Activated CD4-positive, alpha-beta memory T cell treated with anti-CD3 and anti-CD28 coated beads for 36 hours (primary cell): ENCODE measurements at places on chromosomes 1 and 21.

- no peak for DNase-seq
These were observed 5.8 kb upstream of the KRTAP20-2 start for GRCh38 chr21:30629200-30629599.

DNA sequence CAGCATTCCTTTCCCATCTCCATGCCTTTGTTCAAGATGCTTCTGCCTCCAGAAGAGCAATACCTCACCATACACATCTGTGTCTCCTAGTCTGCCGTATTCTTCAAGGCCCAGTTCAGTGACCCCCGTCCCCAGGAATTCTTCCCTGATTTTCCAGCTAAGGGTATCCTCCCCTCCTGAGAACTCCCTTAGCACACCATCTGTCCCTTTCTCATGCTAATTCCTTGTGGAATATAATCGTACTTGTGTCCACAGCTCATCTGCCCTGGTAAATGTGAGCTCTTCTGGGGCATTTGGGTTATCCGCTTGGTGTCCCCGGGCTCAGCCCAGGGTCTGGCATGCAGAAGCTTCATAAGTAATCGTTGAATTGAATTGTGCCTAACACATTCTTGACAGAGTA, 40.9 kb downstream of the BEND5 start:
- no peak for DNase-seq

- no peak for DNase-seq
These were observed 97.8 kb upstream of the B3GALT2 start for GRCh38 chr1:193284219-193284618.

GRCh38 chr1:71733121-71733520, 549.2 kb downstream of the NEGR1 start:
- no peak for DNase-seq

- no peak for DNase-seq
These were observed 1623.3 kb upstream of the B3GALT2 start for GRCh38 chr1:194809665-194810064.

GRCh38 chr1:114492978-114493377, 18.0 kb downstream of the TRIM33 start:
- DNase-seq: no peak

GRCh38 chr1:72606216-72606810, 324.0 kb upstream of the NEGR1 start:
- no peak for DNase-seq

DNA sequence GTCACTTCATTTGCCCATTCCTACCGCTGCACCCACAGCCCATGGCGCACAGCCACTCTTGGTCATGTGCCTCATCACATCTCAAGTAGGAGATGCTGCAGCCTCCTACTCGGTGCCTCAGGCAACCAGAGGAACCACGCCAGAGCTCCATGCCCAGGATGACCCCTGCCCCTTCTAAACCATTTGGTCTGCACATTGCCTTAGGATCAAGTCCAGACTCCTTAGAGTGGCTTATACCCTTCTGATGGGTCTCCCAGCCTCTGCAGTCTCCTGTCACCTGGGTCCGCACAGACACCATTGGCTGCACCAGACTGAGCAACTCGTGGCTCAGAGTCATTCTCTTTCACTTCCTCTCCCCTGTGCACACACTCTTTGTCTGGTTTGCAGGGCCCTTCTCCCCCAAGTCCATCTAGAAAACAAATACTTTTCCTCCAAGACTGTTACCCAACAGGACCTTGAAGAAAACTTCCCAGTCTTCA, 2.2 kb upstream of the ADORA3 start:
- peak; percentile 40 for DNase-seq

GRCh38 chr1:198711837-198712236, 73.0 kb downstream of the PTPRC start:
- no peak for DNase-seq

- no peak for DNase-seq
These were observed 17.9 kb downstream of the CD2 start for GRCh38 chr1:116771997-116772647.

DNA sequence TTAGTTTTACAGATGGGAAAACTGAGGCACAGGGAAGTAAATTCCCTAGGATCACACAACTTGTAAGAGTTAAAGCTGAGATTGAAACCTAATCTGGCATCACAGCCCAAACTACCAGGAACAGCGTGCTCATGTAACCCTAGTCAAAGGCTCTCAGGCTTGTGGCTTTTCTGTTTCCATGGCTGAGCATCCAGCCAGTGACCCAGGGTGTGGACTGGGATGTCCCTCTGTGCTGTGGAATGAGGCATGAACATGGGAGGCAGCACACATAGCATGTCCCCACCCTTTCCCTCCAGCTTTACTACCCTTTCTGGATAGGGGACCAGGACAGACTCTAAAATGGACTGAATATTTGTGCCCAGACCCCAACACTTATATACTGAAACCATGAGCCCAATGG, 35.1 kb upstream of the RGS16 start:
- DNase-seq: no peak

DNA sequence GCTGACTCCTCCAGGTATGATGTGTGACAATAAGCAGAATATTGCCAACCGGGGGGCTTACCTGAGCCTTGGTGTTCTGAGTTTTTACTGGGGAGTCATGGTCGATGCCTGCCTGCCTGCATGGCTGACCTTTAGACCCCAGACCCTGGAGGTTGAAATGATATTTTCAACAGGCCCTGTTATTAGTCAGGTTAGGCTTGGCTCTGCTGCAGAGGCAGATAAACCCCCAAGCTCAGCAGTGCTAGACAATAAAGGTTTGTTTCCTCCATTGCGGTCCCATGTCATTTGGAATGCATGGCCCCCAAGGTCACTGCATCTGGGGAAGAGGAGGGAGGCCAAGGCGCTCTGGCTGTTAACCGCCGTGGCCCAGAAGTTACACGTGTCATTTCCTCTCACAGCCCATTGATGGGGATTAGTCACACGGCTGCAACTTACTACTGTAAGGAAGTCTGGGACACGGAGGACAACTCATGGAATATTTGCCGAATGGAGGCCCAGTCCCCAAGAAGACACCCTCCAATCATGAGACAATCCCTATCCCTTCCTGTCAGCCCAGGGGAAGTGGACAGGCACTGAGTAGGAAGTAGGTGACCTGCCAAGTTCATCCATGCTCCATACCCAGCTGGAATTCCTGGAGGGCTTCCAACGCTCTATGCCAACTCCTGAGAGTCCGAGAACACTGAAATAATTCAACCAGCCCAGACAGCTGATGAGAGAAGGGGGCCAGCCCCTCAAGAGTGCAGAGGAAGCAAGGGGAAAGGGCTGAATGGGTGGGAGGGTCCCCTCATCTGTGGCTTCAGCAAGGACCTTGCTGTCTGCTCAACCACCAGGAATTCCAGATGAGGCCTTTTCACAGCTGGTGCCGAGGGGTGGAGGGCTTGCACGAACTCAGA, 97.3 kb downstream of the TAS1R2 start:
- no peak for DNase-seq

- DNase-seq: no peak
These were observed 72.2 kb upstream of the RALGPS2 start for GRCh38 chr1:178652506-178653490.

DNA sequence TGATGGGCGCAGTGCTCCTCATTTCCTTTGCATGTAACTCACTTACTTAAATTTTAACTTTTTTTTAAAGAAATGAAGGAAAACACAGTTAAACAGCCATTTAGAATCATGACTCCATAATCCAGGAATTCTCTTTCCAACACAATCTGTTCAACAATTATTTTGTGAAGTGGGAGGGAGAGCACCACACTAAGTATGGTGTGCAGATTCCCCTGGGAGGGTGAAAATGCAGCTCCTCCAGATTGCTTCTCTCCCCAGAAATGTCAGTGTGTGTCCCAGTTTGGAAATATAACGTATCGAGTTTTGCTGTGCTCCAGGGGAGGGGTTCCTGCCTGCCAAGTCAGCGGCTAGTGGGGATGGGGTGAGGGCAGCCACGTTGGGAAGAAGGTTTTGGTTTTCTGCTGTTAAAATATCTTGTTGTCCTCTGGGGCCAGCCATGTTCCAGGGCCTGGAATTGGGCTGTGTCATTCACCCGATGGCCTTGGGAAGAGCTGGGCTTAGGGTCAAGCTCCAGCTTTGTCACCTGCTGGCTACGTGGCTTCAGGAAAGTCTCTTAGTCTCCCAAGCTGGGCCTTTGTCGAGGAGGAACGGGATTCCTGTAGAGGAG, 17.3 kb upstream of the DISP3 start:
- no peak for DNase-seq

DNA sequence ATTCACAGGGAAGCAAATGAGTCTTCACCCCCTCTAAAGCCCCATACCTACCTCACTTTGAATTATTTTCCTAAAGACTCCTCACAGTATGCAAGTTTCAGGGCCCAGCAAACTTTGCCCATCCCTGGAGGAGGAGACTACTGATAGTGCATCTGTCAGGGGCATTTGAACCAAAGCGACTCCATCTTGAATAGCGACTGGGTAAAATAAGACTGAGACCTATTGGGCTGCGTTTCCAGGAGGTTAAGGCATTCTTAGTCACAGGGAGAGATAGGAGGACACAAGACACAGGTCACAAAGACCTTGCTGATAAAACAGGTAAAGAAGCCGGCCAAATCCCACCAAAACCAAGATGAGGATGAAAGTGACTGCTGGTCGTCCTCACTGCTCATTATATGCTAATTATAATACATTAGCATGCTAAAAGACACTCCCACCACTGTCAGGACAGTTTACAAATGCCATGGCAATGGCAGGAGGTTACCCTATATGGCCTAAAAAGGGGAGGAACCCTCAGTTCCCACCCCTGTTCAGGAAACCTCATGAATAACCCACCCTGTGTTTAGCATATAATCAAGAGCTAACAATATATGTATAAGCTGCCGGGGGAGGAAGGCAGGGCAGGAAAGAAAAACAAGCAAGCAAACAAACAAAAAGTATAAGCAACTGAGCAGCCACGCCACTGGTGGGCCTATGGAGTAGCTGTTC, 3.3 kb upstream of the PKNOX1 start:
- no peak for DNase-seq

DNA sequence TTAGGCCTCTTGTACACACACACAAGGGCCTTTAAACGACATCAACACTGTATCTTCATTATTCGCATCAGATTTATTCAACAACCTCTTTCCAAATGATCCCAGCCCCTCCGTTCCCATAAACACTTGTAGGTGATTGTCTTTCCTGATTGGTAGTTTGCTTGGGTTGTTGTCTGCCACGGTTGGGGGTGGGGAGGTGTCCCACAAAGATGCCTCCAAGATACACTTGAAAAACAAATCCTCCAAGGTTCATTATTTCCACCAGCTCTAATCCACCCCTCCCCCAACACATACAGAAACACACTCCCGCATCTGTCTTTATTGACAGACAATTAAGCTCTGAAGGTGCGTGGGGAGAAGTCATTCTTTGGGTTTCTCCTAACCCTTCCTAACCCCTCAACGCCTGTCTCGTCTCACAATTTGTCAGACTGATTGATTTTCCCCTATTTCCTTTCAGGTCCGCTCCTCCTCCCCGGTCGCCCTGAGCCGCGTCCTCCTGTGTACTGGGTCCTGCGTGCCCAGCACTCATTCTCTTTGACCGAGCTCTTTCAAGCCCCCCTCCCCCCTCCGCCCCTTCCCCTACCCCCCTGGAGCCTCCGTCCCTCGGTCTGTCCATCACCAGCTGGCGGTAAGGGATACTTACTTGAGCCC, 1.4 kb downstream of the WDR26 start:
- peak; percentile 41 for DNase-seq

- no peak for DNase-seq
These were observed 28.5 kb upstream of the PAXBP1 start for GRCh38 chr21:32800056-32800455.
